Natural killer cell treated with Interleukin-12 subunit alpha and Interleukin-12 subunit beta and Interleukin-15 and Interleukin-18, amount 100 ng/mL, for 72 hours (primary cell): ENCODE measurements at places on chromosomes 6 and 20.

- DNase-seq, result no peak
Measured at GRCh38 chr6:112154711-112155110, 67.3 kb downstream of the FAM229B start.

DNA sequence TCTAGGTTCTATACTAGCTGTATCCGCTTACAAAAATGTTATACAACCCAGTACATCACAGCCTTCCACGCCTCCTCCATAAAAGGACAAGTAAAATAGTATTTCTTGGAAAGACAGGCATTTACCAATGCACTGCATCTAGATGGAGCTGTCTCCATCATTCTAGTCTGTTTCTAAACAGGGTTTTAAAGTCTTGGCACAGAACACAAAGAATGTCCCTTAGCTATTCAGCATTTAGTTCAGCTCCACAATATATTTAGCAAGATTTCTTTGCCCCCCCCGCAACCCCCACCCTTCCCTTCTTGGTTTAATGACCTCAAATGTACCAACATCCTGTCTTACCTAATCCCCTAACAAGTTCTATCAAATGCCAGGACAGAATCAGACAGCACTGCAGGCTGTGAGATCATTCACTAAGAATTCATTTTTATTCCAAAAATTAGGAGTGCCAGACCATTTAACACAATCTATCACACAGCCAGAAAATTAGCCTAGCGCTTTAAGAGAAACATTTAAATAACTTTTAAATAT is 198.6 kb downstream of the BACH2 start:
- DNase-seq, result no peak

DNA sequence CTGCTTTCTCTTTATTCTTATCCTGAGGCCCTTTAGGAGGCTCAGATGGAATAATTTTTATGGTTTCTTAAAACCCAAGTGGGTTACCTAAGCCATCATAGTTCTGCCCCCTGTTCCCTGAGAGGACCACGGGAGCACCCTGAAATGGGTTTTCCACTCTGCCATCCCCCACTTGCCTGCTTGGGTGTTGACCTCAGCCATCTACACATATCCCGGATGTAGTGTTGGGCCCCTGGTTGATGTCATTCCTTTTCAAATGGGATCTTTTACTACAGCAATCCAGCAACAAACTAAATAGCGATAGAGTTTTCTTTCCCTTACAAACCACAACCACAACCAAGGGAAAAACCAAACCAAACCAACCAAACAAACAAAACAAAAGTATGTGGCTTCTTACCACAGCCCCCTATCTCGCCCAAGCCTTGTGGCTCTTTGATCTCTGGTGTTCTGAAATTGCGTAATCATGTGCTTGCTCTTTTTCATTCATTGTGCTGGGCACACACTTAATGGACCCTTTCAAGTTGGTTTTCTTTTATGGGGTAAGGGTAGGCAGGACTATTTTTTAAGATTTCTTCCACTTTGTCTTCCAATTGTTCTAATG is 154.9 kb downstream of the ESR1 start:
- no peak for DNase-seq

DNA sequence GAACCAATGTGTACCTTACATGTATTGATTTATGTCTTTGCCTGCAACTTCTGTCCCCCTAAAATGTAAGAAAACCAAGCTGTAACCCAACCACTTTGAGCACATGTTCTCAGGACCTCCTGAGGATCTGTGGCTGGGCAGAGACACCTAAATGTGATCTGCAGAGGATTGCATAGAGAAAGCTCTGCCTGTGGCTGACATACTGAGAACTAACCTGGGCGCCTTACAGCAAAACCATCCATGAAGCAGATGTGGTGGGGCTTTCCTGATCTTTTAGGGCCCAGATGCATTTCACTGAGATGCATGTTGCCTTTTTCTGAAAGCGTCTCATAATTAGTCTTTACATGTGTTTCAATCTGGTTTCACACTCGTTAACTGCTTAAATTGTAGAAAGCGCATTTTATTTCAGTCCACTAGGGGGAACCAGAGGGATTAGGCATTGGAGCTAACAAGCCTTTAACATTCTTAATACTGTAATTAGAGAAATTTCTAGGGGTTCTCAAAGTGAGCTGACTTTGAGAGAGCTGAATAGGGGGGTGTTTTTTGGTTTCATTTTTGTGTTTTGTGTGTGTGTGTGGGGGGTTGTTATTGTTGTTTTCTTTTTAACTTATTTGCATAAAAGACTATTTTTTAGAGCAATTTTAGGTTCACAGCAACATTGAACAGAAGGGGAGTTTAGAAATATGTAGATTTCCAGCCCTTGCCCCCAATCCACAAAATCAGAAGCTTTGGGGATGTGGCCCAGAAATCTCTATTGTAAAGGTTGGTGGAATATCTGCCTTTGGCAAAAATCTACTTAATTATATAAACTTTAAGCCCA is 50.9 kb upstream of the FAM184A start:
- DNase-seq, result peak; percentile 69

DNA sequence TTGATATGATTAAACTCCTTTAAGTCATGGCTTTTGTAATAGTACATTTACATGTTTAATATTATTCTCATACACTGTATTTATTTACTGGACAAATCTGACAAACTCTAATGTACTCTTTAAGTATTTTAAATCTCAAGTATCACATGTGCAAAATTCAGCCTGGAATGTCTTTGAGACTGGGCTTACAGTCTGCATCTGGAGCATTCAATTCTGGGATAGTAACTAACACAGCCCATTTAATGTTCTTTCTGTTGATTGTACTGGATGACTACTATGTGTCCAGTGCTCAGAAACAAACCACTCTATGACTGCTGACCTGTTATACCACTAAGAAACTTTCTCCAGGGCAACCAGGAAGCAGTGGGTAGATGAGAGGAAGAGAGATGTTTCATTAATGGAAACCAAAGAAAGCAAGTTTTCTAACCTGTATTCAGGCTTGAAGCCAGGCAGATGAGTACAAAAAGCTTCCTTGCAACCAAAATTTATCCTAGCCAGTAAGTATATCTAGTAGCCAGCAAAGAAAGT is 26.8 kb downstream of the FBXL4 start:
- DNase-seq, result no peak

GRCh38 chr20:59891581-59891980 is 41.9 kb downstream of the SYCP2 start:
- DNase-seq, result no peak

DNA sequence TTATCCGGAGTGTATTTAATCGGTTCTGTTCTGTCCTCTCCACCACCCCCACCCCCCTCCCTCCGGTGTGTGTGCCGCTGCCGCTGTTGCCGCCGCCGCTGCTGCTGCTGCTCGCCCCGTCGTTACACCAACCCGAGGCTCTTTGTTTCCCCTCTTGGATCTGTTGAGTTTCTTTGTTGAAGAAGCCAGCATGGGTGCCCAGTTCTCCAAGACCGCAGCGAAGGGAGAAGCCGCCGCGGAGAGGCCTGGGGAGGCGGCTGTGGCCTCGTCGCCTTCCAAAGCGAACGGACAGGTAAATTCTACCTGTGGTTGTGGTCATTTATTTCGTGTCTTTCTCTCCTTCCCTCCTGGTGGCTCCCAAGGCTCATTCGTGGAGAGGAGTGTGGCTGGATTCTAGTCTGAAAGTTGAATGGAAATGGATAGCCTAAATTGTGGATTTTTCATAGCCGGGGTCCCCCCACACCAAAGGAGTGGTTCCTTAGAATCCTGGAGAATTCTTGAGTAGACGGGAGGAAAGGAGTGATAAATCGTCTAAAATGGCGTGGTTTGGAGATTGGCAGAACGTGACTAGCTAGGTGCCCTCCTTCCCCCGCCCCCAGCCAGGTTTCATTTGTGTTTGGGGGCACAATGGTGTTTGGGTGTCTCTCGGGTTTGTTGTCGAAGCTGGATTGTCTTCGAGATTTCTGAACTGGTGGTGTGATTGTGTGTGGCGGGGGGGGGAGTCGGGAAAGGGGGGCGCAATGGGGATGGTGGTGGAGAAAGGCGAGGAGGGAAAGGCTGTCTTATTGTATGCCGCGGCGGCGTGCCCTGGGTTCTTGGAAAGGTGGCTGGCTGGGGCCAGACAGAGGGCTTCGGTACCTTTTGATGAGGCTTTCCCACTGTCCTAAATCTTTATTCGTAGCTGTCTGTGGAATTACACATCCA is 673 bp downstream of the MARCKS start:
- DNase-seq, result no peak

GRCh38 chr20:33897313-33897912 is 86.3 kb downstream of the CHMP4B start:
- no peak for DNase-seq

DNA sequence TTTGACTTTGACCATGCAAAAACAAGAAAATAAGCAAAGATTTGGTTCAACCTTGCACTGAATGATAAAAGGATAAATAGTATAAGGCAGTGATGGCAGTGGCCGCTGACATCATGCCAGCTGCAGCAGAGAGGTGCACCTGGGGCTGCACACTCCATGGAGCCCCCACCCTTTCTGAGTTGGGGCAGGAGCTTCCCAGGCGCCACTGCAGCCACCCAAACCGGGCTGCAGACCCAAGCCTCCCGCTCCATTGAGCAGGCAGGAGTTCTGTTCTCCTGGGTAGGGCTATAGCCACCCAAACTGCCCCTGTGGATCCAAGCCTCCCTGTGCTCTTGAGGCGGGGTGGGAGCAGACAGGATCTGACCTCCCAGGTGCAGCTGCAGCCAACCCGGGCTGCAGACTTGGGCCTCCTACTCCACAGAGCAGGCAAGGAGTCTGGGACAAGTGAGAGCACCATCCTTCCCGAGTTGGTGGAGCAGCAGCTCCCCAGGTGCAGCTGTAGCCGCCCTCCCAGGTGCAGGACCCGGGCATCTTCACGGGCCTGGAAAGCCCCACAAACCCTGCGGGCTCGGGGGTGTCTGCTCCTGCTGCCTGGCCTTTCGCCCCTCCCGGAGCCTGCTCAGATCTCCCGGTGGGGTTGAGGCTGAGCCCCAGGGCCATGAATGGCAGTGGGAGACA is 537.9 kb downstream of the TENT5A start:
- no peak for DNase-seq

DNA sequence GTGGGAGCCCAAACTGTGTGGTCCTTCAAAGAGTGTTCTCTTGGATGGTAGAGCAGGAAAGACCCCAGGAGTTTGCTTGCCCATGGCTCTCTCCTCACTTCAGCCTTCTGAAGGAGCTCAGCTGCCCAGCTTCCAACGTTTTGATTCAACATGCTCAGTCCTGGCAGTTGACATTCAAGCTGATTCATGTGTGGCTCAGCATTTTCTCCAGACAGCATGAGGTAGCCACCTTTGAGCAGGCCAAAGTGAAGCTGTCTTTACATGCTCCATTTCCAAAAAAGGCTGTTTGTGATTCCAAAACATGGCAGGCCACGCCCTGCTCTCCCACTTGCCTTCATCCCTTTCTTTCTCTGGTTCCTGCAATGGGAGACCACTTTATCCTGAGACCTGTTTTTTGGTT is 280.2 kb downstream of the TBC1D7 start:
- DNase-seq, result no peak

DNA sequence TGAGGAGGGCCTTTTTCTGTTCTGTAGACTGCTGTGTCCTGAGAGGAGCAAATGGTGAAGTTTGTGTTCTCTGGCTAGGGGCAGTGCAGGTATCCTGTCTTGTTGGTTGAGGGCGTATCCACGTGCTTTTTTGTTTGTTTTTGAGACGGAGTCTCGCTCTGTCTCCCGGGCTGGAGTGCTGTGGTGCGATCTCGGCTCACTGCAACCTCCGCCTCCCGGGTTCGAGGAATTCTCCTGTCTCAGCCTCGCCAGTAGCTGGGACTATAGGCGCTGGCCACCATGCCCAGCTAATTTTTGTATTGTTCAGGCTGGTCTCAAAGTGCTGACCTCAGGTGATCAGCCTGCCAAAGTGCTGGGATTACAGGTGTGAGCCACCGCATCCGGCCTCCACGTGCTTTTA is 10.8 kb upstream of the PXDC1 start:
- no peak for DNase-seq

- no peak for DNase-seq
Measured at GRCh38 chr6:119360262-119360915, 10.8 kb upstream of the MAN1A1 start.

DNA sequence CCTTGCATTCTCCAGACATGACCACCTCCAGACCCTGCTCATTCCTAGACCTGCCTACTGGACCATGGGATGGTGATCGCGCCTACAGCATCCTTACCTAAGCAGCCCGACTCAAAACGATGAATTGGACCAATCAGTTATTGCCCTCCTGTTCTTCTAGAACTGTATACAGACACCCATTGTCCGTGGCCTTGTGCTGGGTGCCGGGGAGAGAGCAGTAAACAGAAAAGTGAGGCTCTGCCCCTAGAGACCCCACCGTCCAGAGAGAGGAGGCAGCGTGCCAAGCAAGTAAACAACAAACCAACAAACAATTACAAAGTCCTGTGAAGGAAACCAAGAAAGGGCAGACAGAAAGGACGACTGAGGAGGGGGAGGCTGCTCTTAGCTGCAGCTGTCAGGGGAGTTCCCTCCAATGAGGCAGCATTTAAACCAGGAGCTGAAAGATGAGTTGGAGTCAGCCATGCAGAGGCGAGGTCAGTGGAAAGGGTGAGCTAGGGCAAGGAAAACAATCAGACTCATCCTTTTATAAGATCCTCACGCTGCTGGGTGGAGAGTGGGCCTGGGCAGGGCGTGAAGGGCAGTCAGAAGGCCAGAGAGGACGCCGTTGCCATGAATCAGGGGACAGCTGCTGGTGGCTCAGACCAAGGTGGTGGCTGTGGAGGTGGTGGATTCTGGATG is 37.6 kb upstream of the BLCAP start:
- peak; percentile 41 for DNase-seq

DNA sequence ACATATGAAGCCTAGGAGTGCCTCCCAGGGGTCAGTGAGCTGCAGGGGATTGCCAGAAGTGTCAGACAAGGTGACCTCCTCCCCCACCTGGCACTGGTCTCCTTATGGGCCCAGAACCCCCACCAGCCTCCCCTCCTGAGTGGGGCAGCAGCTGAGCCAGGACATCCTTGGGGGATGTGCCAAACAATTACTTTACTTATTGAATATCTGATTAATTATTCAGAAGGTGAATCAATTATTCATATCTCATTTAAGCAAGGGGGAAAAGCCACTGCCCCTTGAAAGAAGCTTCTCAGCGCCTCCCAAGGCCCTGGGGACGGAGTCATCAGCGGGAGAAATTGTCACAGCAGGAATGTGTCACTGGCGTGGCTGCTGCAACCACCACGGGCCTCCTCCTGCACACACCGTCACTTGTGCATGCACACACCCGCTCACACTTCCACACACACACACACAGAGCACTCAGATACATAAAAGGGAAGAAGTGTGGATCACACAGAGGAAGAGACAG is 123.4 kb upstream of the MAFB start:
- no peak for DNase-seq

- DNase-seq, result no peak
Measured at GRCh38 chr20:38267296-38267695, 6.8 kb upstream of the KIAA1755 start.

- no peak for DNase-seq
Measured at GRCh38 chr6:106832766-106833510, 141.6 kb downstream of the CD24 start.

DNA sequence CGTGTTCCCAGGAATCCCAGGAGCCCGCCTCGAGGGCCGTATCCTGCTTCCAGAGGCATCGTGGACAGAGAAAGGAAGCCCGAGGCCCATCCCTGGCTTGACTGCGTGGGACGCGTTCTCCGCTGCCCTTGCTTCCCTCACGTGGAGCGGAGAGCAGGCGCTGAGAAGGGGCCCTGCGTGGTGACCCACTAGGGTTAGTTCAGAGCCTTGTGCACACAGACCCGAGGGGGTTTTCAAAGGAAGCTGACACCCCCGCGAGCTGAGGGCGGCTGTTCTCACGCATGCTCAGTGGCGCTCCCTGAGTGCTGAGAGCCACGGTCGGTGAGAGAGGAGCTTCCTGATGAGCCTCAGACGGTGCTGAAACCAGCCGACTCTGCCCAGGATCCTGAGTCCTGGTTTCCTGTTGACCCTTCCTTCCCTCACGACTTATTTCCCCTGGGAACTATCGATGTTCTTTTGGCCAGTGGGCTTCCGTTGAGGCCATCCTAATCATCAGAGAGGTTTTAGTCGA is 28.9 kb upstream of the CCR6 start:
- peak; percentile 82 for DNase-seq
